ENCODE measurements at places on chromosomes 7 and 10.

- DNase-seq: no peak
Measured at GRCh38 chr10:66981361-66982052, 55.7 kb downstream of the LRRTM3 start.

GRCh38 chr7:10128748-10129147 lies 844.9 kb upstream of the PHF14 start:
- no peak for DNase-seq

- DNase-seq: no peak
Measured at GRCh38 chr7:41786944-41787343, 84.1 kb upstream of the INHBA start.

DNA sequence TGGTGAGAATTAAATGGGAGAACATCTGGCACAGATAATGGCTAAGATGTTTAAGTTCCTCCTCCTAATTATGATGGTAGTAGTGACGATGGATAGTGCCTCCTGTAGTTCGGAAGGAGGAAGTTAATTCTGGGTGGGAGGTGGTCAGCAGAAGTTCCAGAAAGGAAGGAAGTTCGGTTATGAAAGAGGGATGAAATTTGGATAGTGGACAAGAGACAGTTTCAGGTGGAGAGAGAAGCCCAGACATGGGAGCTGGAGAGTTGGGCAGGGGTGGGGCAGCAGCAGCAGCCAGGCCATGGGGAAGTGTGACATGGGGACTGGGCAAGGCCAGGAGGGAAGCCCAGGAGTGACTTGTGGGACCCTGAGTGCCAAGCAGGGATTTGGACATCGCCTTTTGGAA lies 99.5 kb downstream of the CCNY start:
- DNase-seq: no peak

DNA sequence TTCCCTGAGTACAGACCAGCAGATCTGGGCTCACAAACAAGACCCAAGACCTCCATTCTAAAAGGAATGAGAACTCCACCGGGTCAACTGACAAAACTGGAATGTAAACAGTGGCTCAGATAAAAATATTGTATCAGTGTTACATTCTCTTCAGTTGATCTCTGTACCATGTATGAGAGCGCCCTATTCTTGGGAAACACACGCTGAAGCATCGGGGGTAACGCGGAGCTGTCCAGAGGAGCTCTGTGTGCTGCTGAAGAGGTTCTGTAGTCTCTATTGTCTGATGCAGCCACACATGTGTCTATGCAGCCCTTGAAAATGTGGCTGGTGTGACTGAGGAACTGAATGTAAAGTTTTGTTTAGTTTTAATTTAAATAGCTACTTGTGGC lies 39.7 kb downstream of the HIPK2 start:
- no peak for DNase-seq

DNA sequence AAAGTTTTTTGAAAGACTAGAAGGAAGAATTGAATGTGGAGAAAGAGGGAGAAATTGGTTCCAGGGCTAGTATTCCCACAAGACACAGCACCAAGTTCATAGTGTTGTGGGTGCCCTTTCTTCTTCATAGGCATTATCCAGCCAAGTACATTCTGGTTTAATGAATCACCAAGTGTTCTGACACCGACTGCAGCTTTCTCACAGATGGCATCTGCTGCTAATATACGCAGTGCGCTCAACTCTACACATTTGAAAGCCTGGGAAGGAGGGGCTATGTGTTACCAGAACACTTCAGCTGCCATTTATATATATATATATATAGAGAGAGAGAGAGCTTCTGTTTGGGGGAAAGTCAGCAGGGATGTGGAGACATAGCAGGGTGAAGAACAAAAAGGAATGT lies 1168.4 kb downstream of the GATA3 start:
- DNase-seq: no peak

DNA sequence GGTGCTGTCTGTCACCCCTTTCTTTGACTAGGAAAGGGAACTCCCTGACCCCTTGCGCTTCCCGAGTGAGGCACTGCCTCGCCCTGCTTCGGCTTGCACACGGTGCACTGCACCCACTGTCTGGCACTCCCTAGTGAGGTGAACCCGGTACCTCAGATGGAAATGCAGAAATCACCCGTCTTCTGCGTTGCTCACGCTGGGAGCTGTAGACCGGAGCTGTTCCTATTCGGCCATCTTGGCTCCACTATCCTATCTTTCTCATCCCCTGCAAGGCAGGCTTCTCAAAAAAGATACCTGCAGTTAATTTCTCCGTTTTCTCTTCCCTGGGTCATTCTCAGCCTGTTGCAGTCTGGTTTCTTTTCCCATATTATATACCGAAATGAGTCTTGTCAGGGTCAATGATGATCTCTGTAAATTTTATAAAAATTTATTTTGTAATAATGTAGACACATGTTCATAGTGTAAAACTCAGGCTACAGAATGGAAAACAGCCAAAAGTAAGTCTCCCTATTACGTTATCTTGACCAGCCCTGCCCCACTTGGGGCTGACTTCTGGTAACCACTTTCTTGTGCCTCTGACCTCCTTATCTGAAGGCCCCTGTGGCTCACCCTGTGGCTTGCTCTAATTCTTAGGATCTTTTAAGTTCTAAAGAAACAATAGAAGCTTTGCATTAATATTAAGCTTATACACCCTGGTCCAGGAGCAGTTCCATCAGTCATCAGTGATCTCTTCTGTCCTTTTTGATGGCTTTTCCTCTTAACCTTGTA lies 20.7 kb downstream of the BLVRA start:
- DNase-seq: no peak

DNA sequence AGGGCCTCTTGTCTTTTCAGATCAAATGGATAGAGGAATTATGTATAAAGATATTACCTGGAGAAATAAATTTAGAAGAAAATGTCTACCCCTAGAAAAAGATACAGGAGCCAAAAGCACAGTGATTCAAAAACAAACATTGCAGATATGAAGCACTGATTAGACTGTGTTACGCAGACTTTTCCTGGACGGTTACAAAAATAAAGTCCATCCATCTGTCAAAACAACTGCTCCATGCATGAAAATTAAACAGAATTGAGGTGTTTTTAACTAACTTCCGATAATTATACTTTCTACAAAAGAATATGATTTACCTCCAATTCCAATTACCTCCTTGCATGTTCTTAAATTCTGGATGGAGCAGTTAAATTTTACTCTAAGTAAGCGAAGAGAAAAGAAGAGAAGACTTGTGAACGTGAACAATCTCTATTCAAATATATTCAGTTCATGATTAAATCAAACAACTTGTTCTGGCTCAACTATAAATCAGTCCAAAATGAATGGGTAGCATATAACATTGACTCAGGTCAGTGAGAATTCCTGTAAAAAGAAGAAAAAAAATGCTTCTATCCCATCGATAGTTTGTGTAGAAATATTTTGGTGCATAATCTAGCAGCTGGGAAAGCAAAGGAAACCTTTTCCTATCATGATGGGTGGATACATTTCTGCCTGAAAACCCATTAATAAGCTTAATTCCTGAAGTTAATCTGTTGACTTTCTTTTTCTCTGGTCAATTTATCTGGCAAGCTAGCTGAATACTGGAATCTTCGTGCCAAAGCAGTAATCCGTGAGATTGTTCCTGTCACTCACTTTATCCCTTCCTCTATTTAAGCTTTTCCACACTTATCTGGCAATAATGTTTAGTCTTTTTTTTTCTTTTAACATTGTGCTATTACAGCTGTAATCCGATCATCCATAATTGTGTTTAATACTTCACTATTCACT lies 80.4 kb downstream of the SEMA3A start:
- DNase-seq: no peak
